Activated T-cell treated with anti-CD3 and anti-CD28 coated beads for 24 hours (primary cell): ENCODE measurements at places on chromosomes 16 and 17.

GRCh38 chr16:13811834-13812233 lies 108.1 kb upstream of the ERCC4 start:
- no peak for DNase-seq

DNA sequence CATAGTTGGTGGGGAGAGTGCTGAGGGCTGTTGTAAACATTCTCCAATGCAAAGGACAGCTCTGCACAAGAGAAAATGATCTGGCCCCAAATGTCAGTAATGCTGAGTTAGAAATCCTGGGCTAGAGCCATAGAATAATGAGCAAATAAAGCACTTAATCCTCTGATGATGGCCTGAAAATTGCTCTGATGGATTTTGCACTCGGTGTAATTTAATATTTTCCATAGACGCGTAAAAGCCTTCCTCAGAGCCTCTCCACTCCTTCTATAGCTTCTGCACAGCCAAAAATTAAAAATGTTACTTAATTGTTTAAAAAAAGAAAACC lies 23.7 kb downstream of the FAM20A start:
- no peak for DNase-seq

- DNase-seq = no peak
These were observed 6.8 kb downstream of the SLC6A2 start for GRCh38 chr16:55662644-55663031.

GRCh38 chr16:65377195-65377594 lies 255.3 kb upstream of the CDH11 start:
- no peak for DNase-seq

DNA sequence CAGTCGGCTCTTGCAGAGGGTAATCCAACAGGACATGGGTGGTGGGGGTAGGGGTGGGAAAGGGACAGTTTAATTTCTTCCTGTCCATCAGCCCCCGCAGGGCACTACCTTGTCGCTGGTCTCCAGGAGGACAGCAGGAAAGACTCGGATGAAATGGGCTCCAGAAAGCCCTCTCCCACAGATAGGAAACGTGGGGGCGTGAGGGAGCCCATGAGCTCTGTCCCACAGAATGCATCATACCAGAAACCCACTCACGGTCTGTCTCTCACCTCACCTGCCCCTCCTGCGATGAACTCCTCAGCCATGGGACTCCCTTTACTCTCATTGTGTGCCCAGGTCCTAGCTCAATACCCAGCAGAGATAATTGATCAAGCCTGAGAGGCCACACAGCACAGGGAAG lies 240.1 kb downstream of the GSG1L start:
- DNase-seq = no peak

GRCh38 chr17:64781014-64781756 lies 119.1 kb upstream of the SMURF2 start:
- DNase-seq = peak; percentile 35

DNA sequence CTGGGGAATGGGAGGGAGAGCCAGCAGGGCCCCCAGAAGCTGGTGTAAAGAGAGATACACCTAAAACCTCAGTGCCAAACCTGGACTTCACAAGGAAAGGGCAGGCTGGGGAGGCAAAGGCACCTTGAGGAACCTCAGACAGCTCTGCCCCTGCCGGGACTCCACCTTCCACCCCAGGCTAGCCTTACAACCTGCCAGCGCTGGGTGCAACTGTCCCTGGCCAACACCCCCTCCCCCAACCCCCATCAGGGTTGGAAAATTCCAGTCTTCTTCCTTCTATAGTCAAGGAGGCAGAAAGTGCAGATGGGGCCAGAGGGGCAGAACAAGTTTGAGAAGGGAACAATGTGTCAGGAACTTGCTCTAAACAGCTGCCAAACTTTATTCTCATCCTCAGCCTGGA lies 2.2 kb downstream of the YBX2 start:
- no peak for DNase-seq

DNA sequence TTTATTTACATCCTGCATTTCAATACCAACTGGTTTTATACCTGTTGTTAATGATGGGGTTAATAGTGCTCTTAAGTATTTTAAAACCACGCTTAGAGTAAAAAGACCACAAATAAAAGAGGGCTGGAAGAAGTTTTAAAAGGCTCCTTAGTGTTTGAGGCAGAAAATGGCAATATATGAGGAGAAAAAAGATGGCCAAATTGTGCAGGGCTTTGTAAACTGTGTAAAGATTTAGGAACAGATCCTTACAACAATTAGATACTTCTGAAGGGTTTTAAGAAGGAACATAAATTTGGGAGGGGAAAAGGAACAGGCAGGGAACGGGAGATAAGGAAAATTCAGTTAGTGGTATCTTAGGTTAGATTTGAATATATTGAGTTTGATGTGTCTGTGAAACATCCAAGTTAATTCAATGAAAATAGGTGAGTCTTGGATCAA lies 12.7 kb downstream of the CDC27 start:
- DNase-seq = no peak

- no peak for DNase-seq
These were observed 215.2 kb downstream of the CPPED1 start for GRCh38 chr16:12588510-12588909.

GRCh38 chr16:50079397-50080140 lies 13.8 kb downstream of the HEATR3 start:
- no peak for DNase-seq

DNA sequence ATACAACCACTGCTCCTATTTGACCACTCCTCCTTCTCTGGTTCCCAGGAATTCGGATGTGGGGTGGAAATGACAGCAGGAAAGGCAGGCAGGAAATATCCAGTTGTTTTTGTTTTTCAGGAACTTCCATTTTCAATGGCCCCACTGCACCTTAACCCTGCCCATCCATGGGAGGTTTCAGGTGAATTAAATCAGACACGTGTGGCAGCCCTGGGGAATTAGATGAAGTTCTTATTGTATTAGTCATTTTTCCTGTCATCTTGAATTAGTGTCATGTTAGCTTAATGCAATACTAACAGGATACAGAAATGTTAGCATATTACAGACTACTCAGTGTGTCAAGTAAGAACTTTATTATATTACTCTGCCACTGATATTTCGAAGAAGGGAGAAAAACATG lies 146.4 kb downstream of the CHD9NB start:
- no peak for DNase-seq

DNA sequence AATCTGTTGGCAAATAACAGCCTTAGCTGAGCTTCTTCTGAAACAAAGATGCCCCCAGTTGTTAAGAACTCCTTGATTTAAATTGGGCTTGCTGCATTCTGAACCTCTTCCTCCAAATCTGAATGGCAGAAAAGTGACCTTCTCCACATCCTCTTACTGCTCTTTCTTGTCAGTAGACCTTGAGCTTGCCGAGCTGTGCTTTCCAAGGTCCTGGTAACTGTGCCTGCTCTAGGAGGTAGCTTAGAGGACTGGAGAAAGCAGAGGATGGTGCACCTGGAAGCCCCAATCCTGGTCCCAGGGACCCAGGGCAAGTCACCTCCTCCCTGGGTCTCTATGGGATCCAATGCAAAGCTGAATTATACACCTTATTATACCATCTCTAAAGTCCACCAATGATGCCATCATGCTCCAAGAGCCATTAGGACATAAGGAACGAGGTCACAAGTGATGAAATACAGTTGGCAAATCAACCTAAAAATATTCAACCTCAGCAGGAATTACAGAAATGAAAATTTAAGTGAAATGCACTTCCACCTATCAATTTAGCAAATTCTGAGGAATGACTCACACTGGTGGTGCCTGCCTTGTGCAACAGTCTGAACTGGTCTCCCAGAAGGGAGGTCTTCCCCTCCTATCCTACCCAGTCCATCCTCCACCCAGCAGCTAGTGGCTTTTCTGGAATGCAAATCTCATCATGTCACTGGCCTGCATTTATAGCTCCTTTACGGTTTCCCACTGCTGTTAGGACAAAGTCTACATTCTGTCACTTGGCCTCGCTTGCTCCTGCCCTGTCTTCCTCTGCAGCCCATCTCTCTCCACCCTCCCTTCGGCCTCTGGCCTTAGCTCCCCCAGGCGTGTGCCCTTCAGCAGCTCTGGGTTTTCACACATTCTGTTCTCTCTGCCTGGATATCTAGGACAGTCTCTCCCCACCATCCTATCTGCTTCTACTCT lies 36.6 kb downstream of the TOM1L2 start:
- no peak for DNase-seq

DNA sequence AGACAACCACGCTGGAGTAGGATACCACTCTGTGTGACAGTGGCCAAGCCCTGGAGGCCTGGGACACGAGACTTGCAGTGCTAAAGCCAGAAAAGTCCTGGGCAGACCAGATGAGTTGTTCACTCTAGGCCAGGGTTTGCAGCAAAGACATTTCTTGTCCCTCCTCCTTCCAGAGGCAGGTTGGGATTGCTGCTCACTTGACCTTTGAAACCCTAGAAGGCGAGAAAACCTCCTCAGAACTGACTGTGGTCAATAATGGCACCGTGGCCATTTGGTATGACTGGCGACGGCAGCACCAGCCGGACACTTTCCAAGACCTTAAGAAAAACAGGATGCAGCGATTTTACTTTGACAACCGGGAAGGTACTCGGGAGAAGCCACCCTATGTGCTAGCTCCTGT lies 9.8 kb upstream of the EPN3 start:
- no peak for DNase-seq

DNA sequence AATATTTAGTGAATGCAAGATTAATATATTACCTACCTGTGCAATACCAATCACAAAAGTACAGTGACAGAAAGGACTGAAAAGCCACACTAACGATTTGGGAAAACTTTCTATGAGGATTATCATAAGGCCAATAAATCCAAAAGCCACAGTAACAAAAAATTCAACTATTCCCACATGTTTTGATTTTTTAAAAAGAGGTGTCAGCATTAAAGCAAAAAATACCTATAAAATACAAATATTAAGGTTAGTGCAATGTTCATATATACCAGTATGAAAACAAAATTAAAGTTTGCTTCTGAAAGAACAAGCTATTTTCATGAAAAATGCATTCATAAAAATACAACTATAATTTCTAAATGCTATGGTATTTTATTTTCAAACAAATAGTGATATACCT lies 24.3 kb downstream of the ABCA5 start:
- DNase-seq = no peak

DNA sequence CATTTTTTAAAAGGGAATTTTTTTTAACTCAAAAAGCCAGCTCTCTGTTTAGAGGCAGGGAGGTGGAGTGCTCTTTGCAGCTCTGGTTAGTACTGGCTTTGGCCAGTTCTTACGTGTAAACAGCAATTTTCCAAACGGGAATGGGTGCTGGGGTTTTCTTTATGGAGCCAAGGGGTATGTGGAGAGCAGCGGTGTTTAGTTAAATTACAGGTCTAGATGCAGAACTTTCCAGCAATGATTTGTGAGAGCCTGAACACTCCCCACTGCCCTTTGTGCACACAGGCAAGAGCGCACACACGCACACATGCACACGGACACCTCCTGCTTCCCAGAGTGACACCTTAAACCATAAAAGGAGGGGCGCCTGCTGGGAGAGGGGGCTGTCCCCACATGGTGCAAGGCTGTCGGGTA lies 140.2 kb downstream of the MSI2 start:
- DNase-seq = no peak

DNA sequence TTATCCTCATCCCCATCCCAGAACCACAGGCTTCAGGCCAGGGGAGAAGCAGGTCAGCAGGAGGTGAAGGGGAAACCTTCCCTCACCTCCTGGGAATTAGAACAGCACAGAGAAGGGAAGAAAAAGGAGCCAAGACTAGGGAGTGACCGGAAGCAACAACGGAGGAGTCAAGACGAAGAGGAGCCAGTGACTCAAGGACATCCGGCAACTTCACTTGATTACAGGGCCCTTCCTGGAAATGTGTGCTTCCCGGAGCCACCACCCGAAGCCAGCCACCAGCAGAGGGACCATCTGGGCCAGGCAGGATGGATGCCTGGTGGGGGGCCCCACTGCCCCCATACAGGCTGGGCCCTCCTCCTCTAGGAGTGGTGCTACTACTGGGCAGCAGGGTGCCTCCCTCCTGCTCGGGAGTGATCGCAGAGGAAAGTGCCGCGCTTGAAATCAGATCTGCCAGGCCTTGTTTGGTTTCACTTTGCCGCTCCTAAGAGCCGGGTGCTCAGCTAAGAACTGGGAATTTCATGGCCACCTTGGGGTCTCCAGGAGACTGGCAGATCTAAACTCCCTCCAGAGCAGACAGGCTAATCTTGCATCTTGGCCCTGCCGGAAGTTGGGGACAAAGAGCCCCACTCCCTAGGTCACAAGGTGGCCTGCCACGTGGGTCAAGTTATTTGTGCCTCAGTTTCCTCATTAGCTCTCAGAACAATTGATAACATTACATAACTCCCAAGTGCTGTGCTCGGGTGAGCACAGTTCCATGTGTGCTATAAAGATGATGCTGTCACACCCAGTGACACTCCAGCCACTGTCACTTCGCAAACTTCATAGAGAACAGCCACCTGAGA lies 6.6 kb downstream of the CDC42EP4 start:
- no peak for DNase-seq

DNA sequence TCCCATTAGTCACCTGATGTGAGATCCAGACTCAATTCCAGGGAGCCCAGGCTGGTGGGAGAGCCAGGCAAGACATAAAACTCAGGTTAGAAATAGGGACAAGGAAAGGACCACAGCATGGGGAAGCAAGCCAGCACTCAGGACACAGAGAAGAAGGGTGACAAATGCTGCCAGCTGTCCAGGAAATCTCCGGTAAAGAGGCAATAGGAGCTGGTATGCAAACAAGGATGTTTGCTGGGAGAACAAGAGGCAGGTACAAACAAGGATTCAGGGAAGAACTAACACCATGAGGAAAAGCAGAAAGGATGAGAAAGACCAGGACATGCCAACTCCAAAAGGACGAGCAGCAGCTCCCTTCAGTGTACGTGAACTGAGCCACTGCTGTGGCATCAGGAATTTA lies 10.2 kb upstream of the TXNDC11 start:
- no peak for DNase-seq

DNA sequence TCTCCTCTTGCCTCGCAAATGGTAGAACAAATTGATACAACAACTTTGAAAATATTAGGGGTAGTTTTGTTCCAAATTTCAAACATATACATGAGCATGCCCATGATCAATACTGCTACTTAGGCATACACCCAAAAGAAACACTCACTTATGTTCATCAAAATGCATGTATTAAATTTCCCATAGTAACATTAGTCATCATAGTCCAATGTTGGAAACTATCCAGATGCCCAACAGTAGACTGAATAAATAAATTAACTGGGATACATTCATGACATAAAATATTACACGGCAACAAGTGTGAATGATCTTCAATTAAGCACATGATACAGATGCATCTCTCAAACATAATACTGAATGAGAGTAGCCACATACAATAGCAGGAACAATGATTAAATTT lies 391.6 kb downstream of the CDH11 start:
- DNase-seq = no peak

GRCh38 chr17:57666201-57666870 lies 78.8 kb downstream of the CCDC182 start:
- no peak for DNase-seq
